NCI-H226 (cell line): ENCODE measurements at places on chromosomes 16 and 17.

DNA sequence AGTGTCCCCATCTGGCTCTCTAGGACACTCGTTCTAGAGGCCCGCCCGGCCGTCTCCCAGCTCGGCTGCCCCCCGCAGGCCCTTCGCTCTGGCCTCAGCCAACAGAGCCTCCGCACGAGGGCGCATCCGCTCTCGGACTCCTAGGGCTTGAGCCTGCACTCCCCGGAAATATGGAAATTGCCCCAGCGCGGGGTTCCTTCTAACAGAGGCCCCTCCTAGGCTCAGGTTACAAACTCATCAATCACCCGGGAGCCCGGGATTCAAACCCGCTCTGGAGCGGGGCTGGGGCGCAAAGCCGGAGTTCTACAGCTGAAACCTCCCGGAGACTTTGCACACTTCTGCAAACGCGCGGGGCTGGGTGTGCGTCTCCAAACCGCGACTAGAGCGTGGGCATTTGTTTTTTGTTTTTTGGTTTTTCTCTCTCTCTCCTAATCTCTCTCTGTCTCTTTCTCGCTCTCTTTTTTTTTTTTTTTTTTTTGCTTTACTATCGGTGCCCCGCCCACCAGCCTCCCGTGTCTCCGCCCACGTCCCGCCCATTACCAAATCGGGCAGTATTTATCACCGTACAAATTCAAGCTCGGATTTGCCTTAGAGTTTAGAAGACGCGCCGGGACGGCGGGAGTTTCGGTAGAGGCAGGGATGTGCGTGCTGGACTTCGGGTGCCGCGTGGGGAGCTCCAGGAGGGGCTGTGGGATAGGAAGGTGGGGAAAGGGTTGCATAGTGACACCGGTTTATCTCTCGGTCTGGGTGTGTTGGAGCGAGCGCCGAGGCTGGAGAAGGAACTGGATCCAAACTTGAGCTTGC lies 2.4 kb upstream of the FOXL1 start:
- peak; percentile 88 for DNase-seq

- DNase-seq: no peak
These were observed 4.9 kb upstream of the TMEM88 start for GRCh38 chr17:7849751-7850504.

DNA sequence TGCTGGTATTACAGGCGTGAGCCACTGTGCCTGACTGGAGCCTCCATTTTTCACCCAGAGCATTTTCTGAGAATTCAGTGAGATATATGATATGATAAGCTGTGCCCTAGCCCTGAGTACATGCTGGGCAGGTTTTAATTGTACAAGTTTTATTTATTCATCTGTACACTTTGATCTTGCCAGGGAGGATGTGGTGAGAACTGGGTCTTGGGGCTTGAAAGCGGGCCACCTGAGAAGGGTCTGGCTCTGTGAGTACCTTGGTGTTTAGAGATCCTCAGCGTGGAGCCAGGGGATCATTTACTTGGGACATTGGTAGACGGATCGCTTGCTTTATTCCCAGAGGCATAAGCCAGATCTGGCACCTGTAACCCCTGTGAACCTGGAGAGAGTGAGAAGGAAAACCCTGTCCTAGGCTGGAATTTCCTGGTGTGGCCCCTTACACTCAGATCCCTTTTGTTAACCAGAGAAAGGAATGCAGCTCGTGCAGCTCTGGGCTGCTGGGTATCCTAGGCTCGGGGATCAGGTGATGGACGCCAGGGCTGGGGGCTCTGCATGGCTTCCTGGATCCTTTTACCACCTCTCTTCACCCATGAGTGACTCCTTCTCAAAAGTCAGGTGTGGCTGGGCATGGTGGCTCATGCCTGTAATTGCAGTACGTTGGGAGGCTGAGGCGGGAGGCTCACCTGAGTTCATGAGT lies 91.9 kb downstream of the ABCC1 start:
- DNase-seq: no peak

DNA sequence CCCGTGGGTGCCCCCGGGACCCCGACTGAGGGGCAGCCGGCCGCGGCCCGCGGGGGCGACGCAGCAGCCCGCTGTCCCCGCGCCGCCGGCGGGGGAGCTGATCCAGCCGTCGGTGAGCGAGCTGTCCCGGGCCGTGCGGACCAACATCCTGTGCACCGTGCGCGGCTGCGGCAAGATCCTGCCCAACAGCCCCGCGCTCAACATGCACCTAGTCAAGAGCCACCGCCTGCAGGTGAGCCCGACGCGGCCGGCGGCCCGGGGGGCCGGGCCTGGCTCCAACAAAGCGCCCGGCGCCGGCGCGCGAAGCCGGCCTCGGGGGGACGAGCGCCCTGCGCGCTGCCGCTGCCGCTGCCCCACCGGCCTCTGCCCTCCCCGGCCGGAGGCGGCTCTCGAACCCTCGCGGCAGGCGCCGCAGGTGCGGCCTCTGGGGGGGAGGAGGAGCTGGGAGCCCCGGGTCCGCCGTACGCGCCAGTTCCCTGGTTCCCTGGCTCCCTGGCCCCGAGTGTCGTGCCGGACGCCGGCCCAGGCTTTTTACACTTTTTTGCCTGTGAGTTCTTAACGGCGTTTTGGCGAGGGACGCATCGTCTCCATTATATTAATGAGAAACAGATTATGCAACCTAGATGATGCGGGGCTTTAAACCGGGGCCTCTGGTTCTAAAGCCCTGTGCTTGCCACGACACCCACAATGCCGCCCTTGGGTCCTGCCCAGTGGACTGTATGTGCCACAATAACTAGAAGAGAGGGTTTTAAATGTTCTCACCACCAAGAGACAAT lies 521 bp downstream of the ATMIN start:
- peak; percentile 13 for DNase-seq

DNA sequence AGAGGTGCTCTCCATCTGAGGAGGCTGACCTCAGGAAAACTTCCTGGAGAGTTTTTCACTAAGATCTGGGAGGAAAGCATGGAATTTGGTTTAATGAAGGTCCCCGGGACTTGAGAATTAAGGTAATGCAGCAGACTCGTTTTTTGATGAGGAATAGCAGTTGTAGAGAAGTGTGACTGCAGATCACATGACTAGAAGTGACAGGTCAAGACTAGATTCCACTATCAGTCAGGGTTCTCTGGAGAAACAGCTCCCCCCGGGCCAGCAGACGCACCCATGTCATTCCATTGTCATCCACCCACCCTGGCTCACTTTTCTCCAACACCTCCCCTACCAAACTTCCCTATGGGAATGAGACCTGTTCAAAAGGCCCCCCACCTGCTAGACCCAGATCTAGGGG lies 1.9 kb upstream of the DHRS13 start:
- DNase-seq: no peak

DNA sequence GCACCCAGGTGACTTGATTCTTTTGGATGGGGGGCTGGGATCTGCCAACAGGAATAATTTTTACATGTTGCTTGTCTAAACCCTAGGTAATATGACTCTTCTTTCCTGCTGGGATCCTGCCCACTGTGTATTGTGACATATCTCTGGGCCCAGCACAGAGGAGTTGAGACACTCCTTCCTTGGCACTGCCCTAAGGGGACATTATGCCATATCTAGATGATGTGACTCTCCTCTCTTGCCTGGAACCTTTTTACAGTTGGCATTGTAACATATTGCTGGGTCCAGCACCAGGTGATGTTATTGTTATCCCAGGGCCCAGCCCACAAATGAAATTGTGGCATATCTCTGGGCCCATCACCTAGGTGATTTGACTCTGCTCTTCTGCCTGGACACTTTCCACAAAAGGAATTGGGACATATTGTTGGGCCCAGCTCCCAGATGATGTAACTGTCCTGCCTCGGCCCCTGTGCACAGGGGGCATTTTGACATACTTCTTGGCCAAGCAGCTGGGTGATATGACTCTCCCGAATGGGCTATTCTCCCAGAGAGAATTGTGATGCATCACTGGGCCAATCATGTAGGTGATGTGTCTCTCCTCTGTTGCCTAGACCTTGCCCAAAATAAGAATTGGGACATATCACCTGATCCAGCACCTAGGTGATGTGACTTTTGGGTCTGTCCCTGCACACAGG lies 1837.7 kb downstream of the TP53TG3F start:
- no peak for DNase-seq

DNA sequence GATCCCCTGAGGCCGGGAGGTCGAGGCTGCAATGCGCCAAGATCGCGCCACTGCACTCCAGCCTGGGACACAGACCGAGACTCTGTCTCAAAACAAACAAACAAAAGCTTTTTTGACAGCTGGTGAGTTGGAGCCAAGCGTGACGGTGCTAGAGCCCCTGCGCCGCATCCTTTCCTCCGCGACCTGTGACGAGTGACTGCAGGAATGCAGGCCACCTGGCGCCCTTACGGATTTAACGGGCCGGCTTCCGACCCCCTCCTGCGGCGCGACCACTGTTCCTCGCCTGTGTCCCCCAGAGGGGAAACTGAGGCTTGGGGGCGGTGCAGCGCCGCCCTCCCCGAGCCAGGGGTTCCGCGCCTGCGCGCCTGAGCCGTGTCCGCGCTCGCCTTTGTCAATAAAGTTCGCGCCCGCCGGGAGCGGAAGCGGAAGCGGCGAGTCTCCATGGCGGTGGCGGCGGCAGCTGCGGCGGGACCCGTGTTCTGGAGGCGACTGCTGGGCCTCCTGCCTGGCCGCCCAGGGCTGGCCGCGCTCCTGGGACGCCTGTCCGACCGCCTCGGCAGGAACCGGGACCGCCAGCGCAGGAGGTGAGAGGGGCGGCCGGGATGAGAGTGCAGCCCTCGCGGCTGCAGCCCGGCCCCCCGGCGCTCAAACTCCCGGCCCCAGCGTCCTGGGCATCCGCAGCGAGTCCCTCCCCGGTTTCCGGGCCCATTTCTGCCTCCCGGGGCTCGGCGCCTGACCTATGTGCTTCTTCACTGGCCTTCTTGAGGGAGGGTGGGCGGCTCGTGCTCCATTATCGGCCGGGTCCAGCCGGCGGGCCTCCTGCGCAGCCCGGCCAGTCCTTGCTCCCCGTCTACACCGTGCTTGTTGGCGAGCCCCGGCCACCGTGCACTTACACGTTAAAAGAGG lies at the start of gene PGS1:
Gene PGS1, plus strand, starts transcription at position 425 of the 906 bp plus-strand sequence. Its CDS starts 17 bp downstream, at position 442.
- peak; percentile 71 for DNase-seq

- no peak for DNase-seq
These were observed 21.5 kb upstream of the BRIP1 start for GRCh38 chr17:61884864-61885263.

- DNase-seq: no peak
These were observed 184.5 kb downstream of the TANC2 start for GRCh38 chr17:63150490-63150889.

- DNase-seq: no peak
These were observed 9.7 kb upstream of the BAHCC1 start for GRCh38 chr17:81385320-81386111.

DNA sequence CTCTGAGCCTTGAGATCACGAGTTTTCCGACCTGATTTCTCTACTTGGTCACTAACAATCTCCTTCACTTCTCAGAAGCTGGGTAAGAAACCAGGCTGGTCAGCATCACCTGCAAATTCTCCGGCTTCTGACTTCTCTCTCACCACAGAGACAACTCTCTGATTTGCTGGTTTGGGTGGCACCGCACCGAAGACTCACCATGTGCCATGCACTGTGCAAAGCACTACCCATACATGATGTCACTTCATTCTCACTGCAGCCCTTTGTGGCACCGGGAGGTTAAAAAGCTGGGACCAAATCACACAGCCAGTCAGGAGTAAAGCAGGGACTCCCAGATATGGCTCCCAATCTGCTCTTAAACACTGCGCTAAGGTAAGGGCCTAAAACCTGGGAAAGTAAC lies 647 bp downstream of the VAC14 start:
- DNase-seq: no peak

- DNase-seq: no peak
These were observed 2.8 kb upstream of the CACNG1 start for GRCh38 chr17:67041531-67041930.

DNA sequence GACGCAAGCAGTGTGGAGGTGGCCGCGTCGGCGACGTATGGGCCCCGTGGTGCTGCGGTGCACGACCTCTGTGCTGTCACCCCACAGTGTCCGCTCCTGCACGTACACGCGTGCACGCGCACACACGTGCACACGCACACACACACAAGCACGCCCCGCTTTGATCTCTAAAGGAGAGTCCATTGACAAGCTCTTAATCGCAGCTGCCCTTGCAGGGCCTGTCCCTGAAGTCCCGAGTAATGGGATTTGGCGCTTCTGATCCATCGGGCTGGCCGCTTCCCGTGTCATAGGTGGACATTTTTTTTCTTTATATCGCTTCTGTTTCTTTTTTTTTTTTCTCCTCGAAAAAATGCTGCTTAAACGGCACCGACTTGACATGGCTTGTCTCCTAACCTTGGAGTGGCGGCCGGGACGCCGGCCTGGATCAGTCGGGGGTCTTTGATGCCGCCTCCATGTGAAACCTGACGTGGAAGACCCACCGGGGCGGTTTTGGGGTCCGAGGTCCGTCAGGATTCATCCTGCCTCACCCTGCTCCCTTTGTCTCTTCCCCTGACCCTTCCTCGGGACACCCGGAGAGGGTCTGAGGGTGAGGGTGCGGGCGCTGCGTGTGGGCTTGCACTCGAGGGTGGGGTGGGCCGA lies 8.3 kb upstream of the AXIN1 start:
- DNase-seq: no peak

DNA sequence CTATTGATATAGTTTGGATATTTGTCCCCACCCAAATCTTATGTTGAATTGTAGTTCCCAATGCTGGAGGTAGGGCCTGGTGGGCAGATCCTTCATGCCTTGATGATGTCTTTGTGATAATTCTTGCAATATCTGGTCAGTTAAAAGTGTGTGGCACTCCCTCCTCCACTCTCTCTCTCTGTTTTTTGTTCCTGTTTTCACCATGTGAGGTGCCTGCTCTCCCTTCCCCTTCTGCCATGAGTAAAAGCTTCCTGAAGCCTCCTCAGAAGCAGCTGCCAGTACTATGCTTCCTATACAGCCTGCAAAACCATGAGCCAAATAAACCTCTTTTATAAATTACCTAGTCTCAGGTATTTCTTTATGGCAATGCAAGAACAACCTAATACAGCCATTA lies 47.3 kb downstream of the TOM1L2 start:
- DNase-seq: no peak

DNA sequence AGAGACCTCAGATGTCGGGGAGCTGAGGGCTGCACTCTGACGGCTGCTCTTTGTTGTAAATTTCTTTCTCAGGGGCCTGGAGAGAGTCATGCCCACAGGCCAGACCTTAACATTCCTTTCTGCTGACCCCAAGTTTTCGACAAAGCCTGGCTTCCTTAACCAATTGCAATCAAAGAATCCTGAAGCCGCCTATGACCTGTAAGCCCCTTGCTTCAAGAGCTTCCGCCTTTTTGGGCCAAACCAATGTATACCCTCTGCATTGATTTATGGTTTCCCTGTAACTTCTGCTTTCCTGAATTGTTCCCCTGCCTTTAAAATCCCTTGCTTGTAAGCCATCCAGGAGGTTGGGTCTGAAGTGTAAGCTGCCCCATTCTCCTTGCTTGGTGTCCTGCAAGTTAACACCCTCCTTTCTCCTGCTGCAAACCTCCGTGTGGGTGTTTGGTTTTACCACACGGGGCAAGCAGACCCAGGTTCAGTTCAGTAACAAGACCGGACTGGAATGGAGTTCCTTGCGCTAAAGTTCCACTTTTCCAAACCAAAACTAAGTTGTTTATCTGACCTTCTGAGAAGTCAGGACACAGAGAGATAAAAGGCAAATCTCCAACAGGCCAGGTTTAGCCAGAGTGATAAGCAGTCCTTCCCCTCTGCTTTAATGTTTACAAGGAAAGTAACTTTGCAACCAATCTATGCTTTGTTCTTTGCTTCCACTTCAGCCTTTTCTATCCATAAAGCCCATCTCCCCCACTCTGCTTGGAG lies 141.6 kb downstream of the KCNJ12 start:
- DNase-seq: no peak

- DNase-seq: no peak
These were observed 432.5 kb downstream of the CDH13 start for GRCh38 chr16:83059237-83059636.
